Neural cell (in vitro differentiated cells): ENCODE measurements at places on chromosomes 7 and 10. TPM values are rescaled to one million over a fixed set of nuclear protein-coding genes. Genes with fewer than 3 reads are reported as not detected.

Gene ABLIM1
- 9.6 and 10.1 TPM in 2 replicates for polyA plus RNA-seq

Gene NPY4R
- polyA plus RNA-seq, result not detected in 2 replicates

Gene PRSS37
- not detected in 2 replicates for polyA plus RNA-seq

Gene CYP2C19
- 0.16 TPM in 1 of 2 replicates, not detected in the other for polyA plus RNA-seq

Gene ADRA2A
- 1.5 and 2.5 TPM in 2 replicates for polyA plus RNA-seq

Gene DEPP1
- polyA plus RNA-seq, result 4.3 and 5.2 TPM in 2 replicates

Gene SLC18A2
- polyA plus RNA-seq, result 0.05 and 0.24 TPM in 2 replicates

Gene CABCOCO1
- polyA plus RNA-seq, result 0.31 TPM in 1 of 2 replicates, not detected in the other

Gene NUTM2B
- 3.5 and 4.3 TPM in 2 replicates for polyA plus RNA-seq
